ENCODE measurements at places on chromosomes 12 and 14.

GRCh38 chr12:3572560-3572959 lies 81.6 kb downstream of the PRMT8 start:
- DNase-seq, result no peak

DNA sequence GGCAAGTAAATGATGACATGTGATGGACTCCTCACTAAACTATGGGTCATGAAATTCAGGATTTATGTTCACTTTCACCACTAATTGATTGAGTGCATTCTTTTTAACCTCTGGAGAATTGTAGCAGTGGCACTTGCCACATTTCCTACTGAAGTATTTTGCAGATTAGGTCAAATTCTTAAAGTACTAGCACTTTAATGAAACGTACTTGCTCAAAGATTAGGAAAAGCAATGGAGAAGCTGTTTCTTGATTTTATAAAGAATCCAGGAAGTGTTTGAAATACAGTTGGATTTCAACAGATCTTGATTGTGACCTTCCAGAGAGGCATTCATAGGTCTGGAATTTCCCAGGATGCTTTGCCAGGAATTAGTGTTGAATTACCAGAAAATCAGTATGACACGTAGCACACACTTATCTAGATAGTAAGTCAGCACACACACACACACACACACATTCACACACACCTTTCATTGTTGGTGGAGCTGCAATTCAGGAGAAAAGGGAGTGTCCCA lies 162.6 kb downstream of the MYRFL start:
- no peak for DNase-seq

DNA sequence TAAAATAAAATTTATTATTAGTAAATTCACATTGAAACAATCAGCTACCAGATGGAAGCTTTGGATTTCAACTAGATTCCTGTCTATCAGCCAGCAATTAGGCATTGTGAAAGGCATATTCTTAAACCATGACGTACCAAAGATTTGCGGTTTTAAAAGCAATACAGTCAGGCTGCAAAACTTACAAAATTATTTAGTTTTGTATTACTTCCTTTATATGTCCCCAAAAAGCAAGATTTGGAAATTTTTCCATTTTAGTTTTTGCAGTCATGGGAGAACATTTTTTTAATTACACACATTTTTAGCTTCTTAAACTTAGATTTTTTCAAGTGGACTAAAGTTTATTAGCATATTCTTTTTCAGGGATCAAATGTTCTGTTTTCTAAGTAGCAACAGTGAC lies 225.0 kb upstream of the KITLG start:
- no peak for DNase-seq

DNA sequence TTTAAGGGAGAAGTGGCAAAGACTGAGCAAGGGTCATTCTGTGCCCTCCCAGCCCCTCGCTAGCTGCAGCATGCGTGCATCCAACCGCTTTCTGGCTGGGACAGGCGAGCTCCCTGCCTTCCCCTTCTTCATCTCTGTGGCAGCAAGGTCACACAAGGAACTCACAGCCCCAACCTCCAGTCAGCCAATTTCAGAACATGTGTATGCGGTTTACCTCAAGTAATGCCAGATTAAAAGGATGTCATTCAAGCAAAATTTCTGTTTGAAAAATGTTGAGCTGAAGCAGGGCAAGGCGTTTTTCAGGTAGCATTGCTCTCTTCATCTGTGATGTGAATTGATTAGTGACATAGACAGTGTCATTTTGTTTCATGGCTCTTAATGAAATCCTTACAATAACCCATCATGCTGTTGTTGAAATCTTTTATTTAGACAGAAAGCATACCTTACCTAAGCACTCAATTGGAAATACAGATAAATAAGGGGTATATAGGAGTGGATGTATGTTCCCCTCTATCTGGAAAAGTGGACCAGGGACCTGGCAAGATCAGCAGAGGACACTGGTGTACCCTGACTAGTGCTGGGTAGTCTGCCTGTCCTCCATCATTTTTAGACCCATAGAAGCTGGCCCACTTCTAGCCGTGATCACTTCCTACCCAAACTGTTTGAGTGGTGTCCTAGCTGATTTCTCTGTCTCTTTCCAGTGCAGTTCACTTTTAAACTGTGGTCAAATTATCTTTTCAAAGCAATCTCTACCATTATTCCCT lies 82.8 kb upstream of the NEDD1 start:
- DNase-seq, result no peak

GRCh38 chr12:122843455-122843854 lies 8.2 kb downstream of the HIP1R start:
- DNase-seq, result no peak

- DNase-seq, result no peak
Observed at GRCh38 chr14:85233756-85234155, 296.2 kb upstream of the FLRT2 start.

DNA sequence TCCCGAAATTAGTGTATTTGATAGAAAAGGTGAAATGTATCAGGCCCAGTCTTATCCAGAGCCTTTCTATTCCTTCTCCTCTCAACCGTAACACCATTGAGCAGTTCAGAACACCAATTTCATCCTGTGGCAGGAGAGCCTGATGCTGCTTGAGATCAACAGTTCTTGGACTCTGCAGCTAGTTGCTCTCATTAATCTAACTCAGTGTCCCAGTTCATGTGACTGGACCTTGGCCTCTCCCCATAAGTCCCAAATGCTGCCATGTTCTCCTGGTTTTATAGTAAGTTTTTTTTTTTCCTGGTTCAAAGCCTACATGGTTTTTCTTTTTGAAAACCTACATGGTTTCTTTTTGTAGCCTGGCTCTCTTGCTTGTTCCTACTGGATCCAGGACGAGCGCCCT lies 293.9 kb downstream of the ITPR2 start:
- DNase-seq, result no peak

- DNase-seq, result no peak
Observed at GRCh38 chr12:29281371-29282005, 99.5 kb downstream of the ERGIC2 start.

GRCh38 chr12:96392397-96392796 lies 7.8 kb downstream of the CDK17 start:
- DNase-seq, result no peak

- no peak for DNase-seq
Observed at GRCh38 chr12:67433385-67434175, 164.4 kb downstream of the CAND1 start.

GRCh38 chr12:94078138-94078723 lies 70.1 kb upstream of the PLXNC1 start:
- DNase-seq, result no peak

GRCh38 chr12:12883369-12884001 lies 7.9 kb upstream of the GPRC5A start:
- no peak for DNase-seq

DNA sequence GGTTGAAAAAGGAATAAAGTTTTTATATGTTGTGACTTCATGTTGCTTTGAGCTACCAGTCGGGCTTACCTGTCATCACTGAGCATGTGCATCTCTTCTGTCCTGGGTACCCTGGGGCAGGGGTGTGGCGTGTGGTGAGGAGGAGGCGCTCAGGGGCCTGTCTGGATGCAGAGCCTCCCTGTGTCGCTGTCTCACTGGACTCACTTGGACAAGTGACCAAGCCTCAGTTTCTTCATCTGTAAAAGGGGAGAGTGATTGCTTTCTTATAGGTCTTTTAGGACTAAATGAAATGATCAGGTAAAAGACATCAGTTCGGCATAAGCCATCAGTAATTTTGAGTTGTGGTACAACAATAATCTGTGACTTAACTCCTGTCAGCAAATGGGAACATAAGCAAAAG lies 22.1 kb downstream of the ATP6V0A2 start:
- DNase-seq, result no peak

DNA sequence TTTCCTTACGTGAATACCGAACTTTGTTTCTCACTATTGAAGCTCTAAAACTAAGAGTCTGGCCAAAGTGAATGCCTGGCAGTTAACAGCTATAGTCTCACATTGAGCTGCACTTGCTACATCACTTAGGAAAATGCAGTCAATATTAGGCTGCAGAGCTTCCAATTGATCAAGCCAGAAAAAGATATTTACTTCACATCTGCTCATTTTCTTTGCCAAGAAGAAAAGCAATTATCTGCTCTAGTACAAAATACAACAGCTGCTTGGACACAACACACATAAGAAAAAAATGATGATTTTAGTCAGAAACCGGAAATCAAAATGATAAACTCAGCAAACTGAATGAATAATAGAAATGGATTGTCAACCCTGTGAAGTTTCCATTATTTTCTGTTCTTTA lies 45.4 kb downstream of the TMTC1 start:
- no peak for DNase-seq

DNA sequence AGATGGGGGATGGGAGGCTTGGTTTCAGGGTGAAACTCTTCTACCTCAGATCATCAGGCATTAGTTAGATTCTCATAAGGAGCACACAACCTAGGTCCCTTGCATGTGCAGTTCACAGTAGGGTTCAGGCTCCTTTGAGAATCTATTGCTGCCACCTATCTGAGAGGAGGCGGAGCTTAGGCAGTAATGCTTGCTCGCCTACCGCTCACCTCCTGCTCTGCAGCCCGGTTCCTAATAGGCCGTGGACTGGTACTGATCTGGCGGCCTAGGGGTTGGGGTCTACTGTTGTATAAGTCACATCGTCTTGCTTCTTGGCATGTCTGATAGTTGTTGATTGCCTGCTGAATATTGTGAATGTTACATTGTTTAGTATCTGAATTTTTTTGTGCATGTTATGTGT lies 12.2 kb downstream of the SCYL2 start:
- DNase-seq, result no peak

DNA sequence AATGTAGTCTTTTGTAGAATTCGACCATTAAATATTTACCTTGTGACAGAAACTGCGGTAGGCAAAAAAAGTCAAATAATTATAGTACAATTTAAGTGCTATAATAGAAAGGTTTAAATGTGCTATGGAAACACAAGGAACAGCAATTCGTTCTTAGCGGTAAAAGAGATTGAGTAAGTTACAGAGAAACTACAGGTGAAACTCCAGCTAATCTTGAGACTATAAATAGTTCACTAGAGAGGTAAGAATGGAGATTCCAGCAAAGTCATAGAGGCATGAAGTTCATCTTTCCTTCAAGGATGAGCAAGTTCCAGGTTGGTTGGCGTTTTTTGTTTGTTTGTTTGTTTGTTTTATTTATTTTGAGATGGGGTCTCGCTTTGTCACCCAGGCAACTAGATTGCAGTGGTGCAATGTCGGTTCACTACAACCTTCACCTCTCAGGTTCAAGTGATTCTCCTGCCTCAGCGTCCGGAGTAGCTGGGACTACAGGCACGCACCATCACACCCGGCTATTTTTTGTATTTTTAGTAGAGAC lies 878 bp upstream of the R3HDM2 start:
- no peak for DNase-seq

DNA sequence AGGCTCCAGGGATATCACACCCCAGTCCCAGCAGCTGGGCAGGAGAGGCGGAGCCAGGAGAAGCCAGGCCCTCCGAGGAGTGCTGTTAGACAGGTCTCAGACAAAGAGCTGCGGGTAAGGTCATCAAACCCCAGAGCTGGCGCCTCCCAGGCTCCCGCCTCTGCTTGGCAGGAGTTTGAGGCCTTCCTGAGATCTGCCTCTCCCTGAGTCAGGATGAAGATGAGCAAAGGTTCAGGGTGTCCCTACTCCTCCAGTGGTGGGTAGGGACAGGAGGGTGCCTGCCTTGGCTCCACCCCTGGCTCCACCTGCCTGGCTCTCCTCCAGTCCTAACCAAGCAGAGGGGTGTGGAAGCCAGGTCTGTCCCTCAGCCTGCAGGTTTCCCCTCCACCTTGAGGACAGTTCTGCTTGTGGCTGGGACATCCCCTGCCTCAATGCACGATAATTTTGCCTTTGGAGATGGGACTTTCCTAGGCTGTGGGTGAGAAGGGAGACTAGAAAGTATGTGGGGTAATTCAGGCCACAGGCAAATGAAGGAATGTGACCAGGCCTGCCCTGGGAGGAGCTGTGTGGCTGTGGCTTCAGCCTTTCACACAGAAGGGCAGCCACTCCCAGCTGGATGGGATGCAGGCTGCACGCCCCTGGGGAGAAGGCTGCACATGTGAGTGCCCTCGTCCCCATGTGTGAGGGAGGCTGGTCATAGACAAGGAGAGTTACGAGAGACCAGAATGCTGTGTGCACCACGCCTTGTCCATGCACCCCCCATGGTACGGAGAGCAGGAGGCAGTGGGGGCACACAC lies 2.2 kb downstream of the PLEKHG6 start:
- no peak for DNase-seq

- DNase-seq, result no peak
Observed at GRCh38 chr12:120470150-120470784, 719 bp upstream of the SRSF9 start.

GRCh38 chr14:77459072-77459723 lies 1.3 kb downstream of the AHSA1 start:
- no peak for DNase-seq

- no peak for DNase-seq
Observed at GRCh38 chr12:32502693-32503502, 103.5 kb downstream of the FGD4 start.

DNA sequence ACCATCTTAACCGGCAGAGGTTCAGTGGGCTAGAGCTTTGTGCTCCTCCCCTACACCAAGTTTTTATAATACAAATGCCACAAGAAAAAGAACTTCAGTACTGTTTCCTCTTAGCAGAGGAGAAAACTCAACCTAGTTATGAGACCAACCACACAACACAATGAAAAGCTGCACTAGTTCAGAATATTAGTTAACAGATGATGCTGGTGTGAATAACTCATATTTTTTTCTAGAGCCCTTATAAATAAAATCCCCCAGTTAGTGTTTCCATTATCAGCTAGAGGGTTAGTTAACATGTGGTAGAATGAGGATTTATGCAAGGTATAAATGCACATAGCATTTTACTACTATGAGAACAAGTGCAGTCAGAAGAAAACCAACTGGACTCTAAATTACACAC lies 61.9 kb upstream of the AMN1 start:
- no peak for DNase-seq

DNA sequence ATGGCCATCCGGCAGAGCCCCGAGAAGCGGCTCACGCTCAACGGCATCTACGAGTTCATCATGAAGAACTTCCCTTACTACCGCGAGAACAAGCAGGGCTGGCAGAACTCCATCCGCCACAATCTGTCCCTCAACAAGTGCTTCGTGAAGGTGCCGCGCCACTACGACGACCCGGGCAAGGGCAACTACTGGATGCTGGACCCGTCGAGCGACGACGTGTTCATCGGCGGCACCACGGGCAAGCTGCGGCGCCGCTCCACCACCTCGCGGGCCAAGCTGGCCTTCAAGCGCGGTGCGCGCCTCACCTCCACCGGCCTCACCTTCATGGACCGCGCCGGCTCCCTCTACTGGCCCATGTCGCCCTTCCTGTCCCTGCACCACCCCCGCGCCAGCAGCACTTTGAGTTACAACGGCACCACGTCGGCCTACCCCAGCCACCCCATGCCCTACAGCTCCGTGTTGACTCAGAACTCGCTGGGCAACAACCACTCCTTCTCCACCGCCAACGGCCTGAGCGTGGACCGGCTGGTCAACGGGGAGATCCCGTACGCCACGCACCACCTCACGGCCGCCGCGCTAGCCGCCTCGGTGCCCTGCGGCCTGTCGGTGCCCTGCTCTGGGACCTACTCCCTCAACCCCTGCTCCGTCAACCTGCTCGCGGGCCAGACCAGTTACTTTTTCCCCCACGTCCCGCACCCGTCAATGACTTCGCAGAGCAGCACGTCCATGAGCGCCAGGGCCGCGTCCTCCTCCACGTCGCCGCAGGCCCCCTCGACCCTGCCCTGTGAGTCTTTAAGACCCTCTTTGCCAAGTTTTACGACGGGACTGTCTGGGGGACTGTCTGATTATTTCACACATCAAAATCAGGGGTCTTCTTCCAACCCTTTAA lies 1.5 kb downstream of the FOXG1 start:
- no peak for DNase-seq

Data from activated B cell treated with CpG ODN at 0.5 μM for 24 hours (primary cell).